ENCODE measurements at places on chromosomes 4 and X.

- no peak for ATAC-seq
Observed at GRCh38 chr4:114072781-114073180, 93.3 kb upstream of the ARSJ start.

DNA sequence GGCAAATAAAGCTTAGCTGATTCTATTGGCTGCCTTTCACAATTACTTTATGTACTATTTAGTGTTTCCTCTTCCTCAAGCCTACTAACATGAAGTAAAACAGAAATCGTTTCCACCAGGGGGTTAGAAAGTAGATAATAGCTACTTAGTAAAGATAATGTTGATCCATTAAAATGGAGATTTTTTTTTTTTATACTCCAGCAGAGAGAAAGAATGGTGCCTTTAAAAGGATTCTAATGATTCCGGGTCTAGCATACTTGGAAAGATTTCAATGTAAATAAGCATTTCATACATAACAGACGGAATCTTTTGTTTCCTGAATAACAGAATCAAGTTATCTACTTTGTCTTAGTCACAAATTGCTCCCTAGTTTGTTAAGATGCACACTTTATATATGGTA lies 37.1 kb downstream of the GK start:
- no peak for ATAC-seq

- ATAC-seq, result no peak
Observed at GRCh38 chrX:34275699-34276098, 143.6 kb upstream of the FAM47A start.

DNA sequence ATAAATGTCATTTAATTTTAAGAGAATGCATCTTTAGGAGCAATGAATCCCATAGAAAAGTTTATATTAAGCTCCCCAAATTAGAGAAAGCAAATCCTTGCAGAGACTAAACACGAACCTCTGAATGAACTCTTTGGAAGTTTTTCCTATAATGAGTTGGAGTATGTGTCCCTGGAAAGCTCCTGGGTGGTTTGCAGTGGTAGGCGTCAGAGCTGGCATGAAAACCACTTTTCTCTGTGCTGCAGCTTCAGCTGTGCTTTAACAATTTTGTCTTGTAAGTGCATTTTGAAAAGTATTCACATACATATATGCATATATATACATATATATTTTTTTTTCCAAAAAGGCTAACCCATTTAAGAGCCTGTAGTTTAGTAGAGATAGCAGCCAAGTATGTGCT lies 148.7 kb upstream of the TBC1D9 start:
- no peak for ATAC-seq

DNA sequence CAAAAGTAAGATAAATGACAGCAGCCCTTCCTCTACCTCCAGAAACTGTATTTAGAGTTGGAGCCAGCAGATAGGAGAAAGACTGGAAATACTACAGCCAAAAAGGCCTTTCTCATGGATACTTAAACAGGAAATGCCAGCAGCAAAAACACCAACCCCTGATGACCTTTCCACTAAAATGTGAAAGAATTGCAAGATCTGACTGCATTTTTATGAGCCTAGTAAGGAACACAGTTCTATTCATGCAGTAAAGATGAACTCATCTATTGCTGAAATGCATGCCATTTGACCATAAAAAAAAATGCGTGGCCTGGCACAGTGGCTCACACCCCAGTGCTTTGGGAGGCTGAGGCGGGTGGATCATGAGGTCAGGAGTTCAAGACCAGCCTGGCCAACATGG lies 19.9 kb downstream of the ABCG2 start:
- no peak for ATAC-seq

GRCh38 chrX:46642145-46642544 lies 68.6 kb downstream of the CHST7 start:
- no peak for ATAC-seq

DNA sequence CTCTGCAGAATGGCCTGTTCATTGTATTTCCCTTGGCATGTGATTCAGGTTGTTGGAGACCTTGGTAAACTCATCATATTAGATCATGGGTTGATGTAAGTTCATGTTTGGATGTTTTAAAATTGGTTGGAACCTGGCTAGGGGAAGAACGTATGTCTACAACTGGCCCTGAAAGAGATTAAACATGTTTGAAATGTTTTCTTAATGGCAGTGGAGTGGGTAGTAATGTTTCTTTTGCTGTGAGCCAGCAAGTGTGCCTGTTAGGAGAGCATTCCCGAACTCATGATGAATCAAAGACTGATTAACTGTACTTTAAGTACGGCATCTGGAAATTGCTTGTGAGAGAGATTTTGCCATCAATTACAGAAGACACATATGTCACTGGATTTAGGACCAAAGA lies 44.5 kb upstream of the SLC4A4 start:
- ATAC-seq, result no peak

GRCh38 chr4:107747748-107748486 lies 27.9 kb upstream of the PAPSS1 start:
- ATAC-seq, result no peak

DNA sequence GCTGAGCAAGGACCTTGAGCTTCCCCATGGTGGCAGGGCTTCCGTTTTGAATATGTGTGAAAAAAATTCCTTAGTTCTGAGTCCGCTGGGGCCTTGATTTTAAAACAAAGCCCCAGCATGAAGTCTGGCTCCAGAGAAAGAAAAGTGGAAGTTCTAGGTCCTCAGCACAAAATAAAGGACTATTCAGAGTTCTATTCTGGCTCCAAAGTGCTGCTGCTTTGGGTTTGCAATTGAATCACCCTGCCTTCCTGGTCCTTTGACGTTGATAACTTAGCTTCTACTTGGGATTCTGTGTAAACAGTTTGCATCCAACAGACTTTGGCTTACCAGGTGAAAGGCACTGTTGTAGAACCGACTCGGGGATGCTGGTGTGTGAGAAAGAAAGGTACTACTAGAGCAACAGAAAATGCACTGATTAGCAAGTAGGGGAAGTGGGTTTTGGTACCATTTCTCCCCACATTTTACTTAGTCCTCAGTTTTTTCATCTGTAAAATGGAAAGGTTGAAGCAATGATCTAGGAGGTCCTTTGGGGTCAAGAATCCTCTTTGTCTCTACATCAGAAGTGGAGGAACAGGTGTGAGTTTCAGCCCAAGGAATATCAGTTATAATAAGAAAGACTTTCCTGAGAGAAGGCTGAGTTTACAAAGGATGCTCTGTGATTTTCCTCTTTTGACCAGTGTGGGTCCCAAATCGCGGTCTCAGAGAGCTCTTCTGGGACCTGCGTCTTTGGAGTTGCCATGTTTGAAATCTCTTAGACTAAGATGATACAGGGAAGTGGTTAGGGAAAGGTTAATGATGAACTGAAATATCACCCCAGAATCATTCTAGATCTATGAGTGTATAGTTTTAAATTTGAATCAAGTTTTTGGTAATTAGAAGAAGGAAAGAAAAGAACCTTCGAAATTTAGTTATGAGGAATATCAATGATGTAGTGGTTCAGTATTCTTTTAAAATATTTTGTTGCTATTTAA lies 28.2 kb downstream of the IGFBP7 start:
- ATAC-seq, result no peak

DNA sequence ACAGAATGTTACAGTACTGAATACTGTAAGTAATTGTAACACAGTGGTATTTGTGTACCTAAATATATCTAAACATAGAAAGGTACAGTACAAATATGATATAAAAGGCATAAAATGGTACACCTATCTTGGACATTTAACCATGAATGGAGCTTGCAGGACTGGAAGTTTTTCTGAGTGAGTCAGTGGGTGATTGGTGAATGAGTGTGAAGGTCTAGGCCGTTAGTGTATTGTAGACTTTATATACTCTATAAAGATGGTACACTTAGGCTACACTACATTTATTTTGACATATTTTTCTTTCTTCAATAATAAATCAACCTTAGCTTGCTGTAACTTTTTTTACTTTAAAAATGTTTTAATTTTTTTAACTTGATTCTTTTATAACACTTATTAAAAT lies 422.5 kb upstream of the FSTL5 start:
- no peak for ATAC-seq

GRCh38 chr4:69910016-69910782 lies 20.7 kb upstream of the CSN1S1 start:
- ATAC-seq, result no peak

GRCh38 chrX:31130457-31131220 lies 58.8 kb upstream of the FTHL17 start:
- no peak for ATAC-seq

DNA sequence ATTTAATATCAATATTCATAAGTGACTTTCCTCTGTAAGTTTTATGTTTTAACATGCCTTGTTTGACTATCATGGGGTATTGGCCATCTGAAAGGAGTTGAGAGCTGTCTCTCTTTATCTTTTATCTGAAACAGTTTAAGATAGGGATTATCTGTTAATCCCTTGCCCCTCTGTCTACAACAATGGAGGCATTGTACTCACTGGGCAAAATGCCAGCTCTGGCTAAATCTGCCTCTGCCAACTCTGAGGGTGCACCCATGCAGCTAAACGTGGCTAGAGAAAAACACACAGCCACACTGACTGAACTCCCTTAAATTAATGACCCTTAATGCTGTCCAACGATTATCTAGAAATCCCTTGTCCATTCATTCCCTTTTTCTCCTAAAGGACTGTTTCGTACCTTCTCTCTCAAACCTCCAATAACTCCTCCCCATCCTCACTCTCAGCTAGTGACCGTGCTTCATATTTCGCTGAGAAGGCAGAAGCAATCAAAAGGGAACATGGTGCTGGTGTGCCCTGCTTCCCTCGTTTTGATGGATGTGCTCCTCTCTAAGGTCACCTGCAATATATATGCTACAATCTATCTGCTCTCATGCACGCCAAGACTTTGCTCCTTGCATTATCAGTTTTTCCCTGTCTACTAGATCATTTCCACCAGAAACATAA lies 10.3 kb downstream of the PHKA2 start:
- ATAC-seq, result no peak

DNA sequence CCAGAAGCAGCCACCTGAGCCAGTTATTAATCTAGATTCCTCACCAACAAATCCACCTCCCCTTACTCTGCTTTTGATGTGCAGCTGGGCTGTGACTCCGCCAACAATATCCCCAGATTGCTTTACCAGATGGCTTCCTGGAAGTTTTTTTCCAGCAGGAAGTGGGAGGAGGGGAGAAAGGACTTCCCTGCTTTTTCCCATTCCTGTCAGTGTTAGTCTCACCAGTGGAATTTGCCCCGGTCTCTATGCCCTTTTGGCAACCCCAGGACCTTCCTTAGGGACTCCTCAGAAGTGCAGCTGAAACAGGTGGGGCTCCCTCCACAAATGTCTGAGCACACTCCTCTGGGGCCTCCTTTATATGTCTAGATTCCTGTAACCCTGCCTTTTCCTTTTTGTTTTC lies 465.2 kb upstream of the IGFBP7 start:
- ATAC-seq, result no peak

DNA sequence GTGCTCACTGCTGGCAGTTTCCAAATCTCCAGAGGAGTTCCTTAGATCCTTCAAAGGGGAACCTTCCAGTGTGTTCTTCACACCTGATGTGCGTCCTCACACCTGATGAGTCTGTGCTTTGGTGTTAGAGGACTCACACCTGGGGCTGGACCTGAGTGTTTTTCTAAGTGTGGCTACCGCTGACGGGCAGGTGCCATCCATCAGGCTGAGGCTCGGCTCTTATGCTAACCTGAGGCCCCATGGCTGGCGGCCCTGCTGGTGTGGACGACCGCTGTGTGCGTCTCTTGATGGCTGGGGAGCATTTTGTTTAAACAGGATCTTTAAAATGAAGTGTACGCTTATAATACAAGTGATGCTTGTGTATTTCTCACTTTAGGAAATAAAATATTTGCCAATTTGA lies 28.4 kb downstream of the PCGF3 start:
- no peak for ATAC-seq

- no peak for ATAC-seq
Observed at GRCh38 chr4:128444544-128445302, 157.1 kb upstream of the PGRMC2 start.

Data from stimulated activated memory B cell treated with anti-CD40 and anti-IgM and Interleukin-4, amounts not matched to agents 10 μg/mL and 1 μg/mL and 100 μg/mL, for 72 hours (primary cell).